MV-4-11 (cell line): ENCODE measurements at places on chromosomes 7 and 10.
A peak's percentile ranks its signal among the peaks of the same experiment; 100 is the strongest.

GRCh38 chr7:101747053-101747878, 70.2 kb upstream of the CUX1 start:
- DNase-seq: peak; percentile 82

- peak; percentile 59 for DNase-seq
Measured at GRCh38 chr7:106313456-106313901, 28.7 kb upstream of the NAMPT start.

DNA sequence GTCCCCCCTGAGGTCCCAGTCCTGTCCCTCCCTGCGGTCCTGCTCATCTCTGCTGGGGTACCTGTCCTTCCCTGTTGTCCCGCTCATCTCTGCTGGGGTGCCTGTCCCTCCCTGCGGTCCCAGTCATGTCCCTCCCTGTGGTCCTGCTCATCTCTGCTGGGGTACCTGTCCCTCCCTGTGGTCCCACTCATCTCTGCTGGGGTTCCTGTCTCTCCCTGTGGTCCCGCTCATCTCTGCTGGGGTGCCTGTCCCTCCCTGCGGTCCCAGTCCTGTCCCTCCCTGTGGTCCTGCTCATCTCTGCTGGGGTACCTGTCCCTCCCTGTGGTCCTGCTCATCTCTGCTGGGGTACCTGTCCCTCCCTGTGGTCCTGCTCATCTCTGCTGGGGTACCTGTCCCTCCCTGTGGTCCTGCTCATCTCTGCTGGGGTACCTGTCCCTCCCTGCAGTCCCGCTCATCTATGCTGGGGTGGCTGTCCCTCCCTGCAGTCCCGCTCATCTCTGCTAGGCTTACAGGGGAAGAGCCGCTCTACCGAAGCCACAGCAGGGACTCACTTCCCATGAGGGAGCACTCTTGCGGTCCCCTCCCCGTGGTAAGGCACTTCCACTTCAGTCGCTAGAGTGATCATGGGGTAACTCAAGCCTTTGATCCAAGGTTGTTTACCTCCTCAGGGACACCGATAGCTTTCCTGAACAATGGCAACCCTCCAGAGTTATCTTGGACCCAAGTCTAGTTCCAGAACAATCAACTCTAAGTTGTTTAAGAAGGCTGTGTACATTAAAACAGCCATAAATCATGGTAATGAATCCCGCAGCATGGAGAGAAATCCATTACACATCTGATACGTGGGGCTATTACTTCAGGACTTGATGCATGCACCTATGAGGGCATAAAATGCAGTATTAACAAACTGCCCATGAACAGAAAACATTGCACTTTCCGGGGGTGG, 46.8 kb upstream of the MNX1 start:
- DNase-seq: no peak

- DNase-seq: no peak
Measured at GRCh38 chr7:106039486-106040060, 72.5 kb downstream of the SYPL1 start.

GRCh38 chr10:14701466-14701865, 73.2 kb downstream of the FAM107B start:
- DNase-seq: no peak

GRCh38 chr10:49191349-49191748, 3.2 kb upstream of the TMEM273 start:
- DNase-seq: peak; percentile 18

DNA sequence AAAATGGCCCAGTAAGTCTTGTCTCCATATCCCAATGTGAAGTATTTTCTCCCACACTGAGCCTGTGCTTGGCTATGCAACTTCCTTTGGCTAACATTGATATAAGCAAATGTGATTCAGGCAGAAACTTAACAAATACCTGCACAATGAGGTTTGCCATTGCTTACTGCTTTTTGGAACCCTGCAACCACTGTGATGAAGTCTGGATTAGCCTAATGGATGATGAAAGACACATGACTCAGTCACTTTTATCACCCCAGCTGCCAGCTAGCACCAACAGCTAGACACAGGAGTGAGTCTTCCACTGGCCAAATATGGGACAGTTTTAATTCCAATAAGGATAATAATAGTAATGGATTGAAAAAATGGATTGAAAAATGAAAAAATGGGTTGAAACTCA, 854.5 kb downstream of the GRM8 start:
- no peak for DNase-seq

DNA sequence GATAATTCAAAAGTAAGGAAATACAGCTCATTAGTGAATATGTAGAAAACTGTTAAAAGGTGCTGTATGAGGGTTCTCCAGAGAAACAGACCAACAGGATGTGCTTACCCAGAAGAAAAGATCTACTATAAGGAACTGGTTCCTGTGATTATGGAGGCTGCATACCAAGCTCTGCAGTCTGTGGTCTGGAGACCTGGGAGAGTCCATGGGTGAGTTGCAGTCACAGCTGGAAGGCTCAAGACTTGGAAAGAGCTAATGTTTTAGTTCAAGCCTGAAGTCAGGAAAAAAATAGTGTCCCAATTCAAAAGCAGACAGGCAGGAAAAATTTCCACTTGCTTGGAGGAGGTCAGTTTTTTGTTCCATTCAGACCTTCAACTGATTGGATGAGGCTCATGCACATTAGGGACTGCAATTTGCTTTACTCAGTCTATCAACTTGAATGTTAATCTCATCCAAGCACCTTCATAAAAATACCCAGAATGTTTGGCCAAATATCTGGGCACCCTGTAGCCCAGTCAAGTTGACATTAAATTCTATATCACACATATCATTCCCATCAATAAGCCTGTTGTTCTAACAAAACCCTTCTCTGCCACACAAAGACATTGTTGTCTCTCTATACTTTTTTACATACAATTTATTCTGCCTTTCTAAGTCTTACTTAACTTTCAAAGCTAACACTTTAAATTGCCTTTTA, 197.9 kb upstream of the KLF6 start:
- no peak for DNase-seq

DNA sequence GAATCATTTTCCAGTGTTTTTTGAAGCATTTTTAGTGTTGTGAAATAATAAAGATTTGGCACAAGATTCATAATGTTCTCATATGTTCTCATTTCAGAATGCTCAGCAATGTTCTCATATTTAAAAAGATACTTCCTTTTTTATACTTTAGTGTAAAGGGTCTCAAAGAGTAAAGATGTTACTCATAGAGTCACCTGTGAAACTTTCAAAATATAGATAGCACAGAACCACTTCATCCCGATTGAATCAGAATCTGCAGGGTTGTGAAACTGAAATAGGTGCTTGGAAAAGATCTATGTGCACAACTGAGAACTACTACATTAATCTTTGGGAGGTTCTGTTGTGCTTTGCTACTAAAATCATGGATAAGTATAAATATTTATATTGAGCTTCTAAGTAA, 144.7 kb downstream of the MDFIC start:
- peak; percentile 20 for DNase-seq

GRCh38 chr7:91330191-91330808, 66.1 kb downstream of the FZD1 start:
- no peak for DNase-seq

GRCh38 chr7:105224884-105225651, 163.7 kb downstream of the SRPK2 start:
- DNase-seq: peak; percentile 86

- DNase-seq: no peak
Measured at GRCh38 chr7:135200821-135201331, 10.4 kb downstream of the WDR91 start.

DNA sequence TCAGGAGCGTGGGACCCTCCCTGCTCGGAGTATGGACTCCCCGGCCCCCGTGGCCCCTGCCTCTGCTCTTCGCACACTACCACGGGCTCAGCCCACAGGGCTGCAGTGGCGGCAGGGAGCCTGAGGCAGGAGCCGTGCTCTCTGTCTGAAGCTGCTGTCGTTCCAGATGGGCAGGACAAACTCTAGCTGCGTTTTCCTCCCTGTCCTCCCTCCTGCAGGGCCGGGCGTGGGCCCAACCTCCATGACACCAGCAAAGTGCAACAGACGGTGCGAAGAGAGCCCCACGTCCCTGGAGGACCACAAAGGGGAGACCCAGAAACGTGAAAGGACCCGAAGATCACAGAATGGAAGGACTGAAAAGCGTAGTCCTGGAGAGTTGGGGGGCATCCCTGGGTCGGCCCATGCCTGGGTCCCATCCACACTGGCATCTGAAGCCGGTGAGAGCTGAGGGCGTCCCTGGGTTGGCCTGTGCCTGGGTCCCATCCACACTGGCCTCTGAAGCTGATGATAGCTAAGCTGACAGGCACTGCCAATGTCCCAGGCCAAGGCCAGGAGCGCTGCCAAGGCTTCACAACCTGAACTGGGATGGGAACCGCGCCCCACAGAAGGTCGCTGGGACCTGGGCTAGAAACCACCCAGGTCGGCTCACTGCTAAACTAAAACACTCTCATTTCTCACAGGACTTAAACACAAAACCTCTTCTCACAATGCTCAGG, 267.0 kb downstream of the MAD1L1 start:
- DNase-seq: no peak

- DNase-seq: peak; percentile 95
Measured at GRCh38 chr7:92404170-92404614, 43.1 kb upstream of the GATAD1 start.

DNA sequence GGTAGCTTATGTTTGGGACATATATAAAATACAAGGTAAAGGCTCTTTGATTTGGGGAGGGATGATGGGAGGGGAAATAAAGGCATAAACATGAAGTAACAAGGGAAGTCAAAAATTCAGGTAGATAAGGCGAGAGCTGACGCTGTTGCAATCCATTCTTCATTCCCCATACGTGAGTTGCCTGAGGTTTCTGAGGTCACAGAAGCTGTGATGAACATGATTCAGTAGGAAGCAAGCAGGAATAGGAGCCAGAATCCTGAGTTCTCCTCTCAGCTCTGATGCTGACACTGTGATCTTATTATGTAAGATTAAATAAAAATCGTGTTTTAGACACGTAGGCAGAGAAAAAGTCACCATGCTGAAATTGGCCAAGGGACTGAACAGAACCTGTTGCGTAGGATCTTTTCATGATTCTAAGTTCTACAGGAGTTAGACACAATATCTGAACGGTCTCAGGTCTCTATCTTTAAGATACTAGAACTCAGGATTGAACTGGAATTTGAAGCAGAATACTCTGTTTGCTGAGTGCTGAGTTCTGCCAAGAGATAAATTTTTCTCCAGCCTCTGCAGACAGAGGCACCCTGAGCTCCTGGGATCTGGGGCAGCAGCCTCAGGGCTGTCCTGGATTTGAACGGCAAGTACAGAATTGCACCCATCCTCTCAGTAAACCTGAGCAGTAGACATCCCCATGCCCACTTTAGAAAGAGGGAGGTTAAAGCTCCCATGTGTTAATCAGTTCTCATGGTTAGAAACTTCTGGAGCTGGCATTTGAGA, 21.0 kb downstream of the KLF6 start:
- no peak for DNase-seq

GRCh38 chr10:121002586-121003205, 151.5 kb downstream of the WDR11 start:
- DNase-seq: no peak

GRCh38 chr7:82230811-82231581, 212.6 kb downstream of the CACNA2D1 start:
- DNase-seq: no peak

GRCh38 chr7:132520591-132521280, 55.5 kb downstream of the PLXNA4 start:
- peak; percentile 70 for DNase-seq

DNA sequence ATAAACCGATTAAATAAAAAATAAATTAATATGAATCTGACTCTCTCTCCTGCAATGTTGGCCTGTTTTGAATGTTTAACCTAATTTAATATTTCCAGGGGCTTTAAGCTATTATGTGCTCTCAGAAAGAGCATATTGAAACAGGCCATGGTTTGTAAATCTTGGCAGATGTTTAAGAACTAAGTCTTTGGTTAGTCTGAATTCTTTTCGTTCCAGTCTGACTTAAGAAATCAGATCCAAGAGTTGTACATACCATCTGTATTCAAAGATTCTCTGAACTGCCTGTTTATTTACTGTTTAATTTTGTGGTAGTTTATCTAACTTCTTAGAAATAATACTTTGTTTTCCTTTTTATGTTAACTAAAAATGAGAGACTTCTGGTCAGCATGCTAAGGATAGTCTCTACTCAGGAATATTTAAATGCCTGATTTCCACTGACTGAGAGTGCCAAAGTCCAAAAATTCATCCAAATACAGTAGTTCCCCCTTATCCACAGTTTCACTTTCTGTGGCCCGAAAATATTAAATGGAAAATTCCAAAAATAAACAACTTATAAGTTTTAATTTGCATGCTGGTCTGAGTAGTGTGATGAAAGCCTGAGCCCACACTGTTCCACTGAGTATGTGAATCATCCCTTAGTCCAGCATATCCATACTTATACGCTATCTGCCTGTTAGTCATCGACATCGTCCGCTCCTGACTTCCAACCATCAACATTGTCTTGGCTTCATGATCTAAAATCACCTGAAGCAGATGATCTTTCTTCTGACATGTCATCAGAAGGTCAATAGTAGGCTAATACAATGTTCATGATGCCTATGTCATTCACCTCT, 238.1 kb upstream of the CSTF2T start:
- DNase-seq: no peak

DNA sequence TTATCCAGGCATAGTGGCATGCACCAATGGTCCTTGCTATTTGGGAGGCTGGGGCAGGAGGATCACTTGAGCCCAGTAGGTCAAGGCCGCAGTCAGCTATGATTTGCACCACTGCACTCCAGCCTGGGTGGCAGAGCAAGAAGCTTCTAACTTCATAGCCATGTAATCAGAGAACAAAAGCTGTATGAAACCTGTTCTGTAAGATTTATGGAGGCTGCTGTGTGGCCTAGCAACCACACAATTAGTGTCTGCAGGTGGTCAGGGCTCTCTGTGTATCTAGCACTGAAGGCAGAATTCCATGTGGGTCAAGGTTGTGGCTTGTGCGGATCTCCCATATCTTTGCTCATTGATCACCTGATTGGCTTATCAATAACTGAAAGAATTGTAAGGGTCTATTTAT, 221.5 kb upstream of the FOXK1 start:
- DNase-seq: peak; percentile 27

GRCh38 chr10:95440756-95441546, 120.2 kb downstream of the SORBS1 start:
- DNase-seq: no peak

GRCh38 chr7:27179503-27180430, 5.3 kb downstream of the HOXA11 start:
- peak; percentile 41 for DNase-seq

DNA sequence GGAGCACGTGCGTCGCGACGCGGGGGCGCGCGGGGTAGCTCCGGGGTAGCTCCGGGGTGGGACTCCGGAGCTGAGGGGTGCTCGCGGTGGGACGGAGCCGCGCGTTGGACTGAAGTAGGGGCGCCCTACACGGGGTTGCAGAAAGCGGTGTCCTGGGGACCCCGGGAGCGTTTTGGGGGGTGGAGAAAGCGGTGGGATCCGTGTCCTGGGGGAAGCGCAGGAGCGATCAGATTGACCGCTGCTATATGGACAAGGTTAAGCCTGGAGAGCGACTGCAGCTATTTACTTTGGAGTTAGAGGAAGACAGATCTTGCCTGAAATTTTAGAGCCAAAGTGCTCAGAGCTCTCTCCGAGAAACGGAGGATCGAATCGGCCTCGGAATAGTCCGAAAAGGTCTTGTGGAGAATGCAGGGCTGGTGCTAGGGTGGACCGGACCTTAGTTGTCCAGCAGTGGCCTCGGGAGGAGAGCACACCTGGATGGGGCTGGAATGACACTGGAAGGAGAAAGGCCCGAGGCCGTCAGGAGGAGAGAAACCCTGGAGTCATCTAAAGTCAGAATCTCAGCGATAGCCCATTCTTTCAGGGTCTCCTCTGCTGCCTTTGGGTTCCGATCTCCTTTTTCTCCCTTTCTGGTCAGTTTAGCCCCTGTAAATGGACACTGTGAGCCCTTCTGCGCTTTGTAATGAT, 564 bp downstream of the PDSS1 start:
- DNase-seq: no peak

- no peak for DNase-seq
Measured at GRCh38 chr7:22762866-22763265, 35.9 kb downstream of the IL6 start.

- no peak for DNase-seq
Measured at GRCh38 chr7:23759671-23760391, 49.8 kb downstream of the STK31 start.
